ENCODE measurements at places on chromosomes 2 and 18.

GRCh38 chr2:348361-348916, 60.5 kb upstream of the ALKAL2 start:
- DNase-seq = no peak

- no peak for DNase-seq
Observed at GRCh38 chr2:96984300-96984699, 2.1 kb downstream of the FAM178B start.

DNA sequence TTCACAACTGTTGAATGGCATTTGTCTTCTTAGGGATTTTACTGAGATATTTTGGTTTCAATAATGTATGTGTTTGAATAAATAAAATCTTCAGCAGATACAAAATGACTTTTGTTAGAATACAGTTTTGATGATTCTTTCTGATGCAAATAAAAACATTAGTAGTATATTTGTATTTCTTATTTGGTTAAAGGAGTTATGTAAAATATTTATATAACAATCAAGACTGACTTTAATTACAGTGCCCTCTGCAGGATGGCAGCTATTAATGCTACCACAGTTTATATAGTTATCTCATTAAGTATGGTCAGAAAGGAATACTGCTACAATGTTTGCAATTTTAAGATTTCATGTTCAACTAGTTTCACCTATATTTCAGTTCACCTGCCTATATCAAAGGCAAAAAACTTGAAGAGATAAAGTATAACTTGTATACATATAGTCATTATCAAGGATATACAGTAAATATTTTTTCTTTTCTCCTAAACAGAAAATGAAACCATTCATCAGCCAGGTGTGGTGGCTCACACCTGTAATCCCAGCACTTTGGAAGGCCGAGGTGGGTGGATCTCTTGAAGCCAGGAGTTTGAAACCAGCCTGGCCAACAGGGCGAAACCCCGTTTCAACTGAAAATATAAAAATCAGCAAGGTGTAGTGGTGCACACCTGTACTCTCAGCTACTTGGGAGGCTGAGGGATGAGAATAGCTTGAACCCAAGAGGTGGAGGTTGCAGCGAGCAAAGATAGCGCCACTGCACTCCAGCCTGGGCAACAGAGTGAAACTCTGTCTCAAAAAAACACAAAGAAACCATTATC, 19.8 kb downstream of the ARL5A start:
- no peak for DNase-seq

GRCh38 chr2:73516033-73516432, 126.2 kb downstream of the NAT8 start:
- DNase-seq = no peak

GRCh38 chr2:209382775-209383174, 41.1 kb upstream of the MAP2 start:
- no peak for DNase-seq

DNA sequence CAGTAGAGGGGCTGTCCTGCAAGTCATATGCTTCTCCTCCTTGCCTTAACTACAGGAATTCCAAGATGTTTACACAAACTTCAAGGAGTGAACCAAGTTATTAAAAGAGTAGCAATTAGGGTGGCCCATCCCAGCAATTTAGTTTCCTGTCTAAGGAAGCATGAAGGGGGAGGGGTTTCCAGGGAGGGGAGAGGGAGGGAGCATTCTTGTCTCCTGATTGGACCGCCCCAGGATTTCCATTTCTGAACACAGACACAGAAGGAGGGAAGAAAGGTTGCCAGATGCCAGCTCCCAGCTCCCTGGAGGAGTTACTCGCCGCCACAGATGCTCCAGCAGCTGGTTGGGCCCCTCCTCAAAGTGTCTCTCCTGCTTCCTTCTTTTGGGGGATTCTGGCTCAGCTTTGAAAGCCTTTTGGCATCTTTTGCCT, 107.6 kb downstream of the TRIB2 start:
- no peak for DNase-seq

- DNase-seq = no peak
Observed at GRCh38 chr18:5455674-5456073, 88.1 kb downstream of the EPB41L3 start.

GRCh38 chr2:55431982-55432627, 12.4 kb upstream of the CCDC88A start:
- DNase-seq = peak; percentile 30

DNA sequence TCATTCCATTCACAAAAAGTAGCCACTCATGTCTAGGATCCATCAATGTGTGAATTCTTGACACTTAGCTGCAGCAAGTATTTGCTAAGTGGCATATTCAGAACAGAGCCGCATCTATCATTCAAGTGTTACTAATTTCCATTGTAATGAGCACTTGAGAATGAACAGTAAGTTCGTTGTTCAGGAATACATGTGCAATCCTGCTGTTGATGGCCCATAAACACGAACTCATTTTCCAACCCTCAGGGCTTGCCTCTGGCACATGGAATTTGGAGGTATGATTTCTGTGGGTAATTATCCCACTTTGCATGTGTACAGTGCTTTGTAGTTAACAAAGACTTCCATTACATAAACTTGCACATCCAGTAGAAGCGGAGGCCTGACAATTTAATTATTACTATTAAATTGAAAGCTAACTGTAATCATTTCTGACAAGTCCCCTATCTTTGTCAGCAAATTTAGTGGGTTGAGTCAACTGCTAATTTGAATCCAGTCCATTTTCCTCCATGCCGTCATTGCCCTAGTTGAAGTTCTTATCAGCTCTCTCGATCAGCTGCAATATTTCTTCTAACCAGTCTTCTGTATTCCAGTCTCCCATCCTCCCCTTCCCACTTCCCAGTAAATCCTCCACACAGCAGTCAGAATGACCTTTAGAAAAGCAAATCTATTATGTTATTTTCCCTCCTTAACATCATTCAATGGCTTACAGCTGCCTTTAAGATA, 116.0 kb upstream of the AQP4 start:
- DNase-seq = peak; percentile 68

DNA sequence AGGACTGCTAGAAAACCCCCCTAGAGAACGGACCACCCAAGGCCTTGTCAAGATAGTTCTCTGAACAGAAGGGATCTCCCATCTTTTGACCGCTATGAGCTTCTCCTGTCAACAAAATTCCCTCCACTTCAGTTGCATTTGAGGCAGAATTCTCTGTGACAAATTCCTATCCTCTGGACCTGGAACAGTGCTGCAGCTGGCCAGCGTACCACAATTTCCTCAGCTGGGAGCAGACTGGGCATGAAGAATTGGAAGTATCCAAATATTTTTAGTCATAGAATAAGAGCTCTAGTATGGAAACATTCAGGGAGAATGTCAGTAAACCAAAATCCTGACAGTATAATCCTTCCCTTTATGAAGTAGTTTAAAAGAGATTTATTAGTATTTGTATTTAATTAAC, 147.1 kb upstream of the BOD1L2 start:
- DNase-seq = no peak

DNA sequence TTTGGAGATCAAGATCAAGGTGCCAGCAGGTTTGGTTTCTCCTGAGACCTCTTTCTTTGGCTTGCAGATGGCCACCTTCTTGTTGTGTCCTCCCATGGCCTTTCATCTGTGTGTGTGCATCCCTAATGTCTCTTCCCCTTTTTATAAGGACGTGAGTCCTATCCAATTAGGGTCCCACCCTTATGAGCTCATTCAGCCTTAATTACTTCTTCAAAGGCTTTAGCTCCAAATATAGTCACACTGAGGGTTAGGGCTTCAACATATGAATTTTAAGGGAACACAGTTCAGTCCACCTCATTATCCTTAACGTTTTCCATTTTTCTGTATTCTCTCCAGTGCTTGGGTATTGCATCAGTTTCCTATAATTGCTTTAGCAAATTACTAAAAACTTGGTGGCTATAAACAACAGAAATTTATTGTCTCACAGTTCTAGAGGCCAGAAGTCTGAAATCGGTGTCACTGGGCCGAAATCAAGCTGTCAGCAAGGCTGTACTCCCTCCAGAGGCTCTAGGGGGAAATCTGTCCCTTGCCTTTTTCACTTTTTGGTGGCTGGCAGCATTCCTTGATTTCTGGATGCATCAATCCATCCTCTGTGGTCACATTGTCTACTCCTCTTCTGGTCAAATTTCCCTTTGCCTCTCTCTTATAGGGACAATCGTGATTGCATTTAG, 34.1 kb downstream of the CDC42EP3 start:
- no peak for DNase-seq
